ENCODE measurements at places on chromosomes 2 and 18.

DNA sequence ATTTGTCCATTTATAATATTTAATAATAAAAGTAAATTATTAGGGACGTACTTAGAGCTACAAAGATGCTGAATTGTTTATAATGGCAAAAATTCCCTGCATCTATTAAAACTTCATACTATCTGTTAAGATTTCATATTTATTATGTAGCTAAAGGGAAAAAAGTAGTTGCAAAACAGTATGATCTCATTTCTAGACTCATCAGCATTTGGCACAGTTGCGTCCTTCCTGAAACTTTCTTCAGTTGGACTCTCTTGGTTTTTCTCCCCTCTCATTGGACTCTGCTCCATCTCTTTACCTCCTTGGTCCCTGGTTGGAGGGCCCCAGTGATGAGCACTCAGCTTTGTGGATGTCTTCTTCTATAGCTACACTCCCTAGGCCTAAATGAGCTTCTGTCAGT, 99.6 kb downstream of the TMEM247 start:
- no peak for DNase-seq

- no peak for DNase-seq
Measured at GRCh38 chr2:7009207-7009911, 92.1 kb downstream of the RNF144A start.

- no peak for DNase-seq
Measured at GRCh38 chr2:44967727-44968432, 26.4 kb downstream of the SIX3 start.

DNA sequence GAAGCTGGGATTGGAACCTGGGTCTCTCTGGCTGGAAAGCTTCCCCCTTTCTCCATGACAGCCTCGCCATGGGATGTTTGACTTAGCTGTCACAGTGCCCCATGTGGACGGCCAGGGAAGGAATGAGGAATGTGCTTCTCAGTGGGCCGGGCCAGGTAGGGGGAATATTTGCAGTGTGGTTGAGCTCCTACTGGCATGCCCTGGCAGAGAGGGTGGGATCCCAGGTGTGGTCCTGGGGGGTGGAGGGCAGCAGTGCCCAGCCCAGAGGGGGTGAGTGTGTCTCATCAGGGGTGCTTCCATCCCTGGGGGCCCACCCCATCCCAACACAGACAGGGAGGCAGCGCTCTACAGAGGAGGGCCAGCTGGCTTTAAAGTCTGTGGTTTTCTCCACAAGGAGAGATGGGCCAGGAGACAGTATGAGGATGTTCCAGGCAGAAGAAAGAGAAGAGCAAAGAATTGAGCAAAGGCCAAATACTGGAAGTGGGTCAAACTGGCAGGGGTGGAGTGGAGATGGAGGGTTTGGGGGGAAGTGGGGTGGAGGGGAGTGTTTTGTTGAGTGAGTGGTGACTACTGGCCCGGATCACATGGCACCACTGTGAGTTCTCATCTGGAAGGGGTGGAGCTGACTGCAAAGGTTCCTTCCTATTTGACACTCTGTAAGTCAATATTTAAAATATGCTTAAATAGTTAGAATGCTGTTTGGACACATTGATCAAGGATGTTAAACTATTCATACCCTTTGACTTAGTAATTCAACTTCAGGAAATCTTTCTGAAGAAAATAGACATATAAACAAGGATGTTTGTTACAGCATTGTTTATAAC, 94.0 kb downstream of the MYCN start:
- no peak for DNase-seq

DNA sequence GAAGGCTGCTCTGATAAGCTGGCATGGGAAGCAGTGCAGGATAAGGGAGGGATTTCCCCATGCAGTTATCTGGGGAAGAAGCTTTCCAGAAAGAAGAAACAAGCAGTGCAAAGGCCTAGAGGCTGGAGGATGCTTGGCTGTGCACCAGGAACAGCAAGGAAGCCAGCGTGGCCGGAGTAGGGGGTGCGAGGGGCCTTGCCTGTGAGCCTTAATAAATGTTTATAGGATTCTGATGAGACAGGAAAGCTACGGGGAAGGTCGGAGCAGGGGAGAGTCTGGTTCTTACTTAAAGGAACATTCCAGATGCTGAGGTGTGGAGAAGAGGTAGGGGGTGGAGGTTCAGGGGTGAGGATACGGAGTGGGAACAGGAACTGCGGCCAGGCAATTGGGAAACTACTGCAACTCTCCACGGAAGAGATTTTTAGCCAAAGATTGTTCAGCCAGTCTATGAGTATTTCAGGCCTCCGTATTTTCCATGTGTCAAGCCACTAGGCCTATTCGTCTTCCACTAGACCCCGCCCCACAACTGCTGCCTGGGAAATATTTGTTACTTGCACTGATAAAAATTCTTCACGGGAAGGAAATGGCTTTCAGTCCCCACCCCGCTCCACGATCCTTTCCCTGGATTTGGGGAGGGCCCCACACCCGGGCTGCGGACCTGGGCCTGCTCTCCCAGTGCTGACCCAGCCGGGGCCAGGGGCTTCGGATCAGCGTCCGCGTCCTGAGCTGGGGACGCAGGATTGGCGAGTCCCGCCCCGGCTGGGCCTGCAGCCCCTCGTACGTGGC, 516 bp downstream of the EIF2AK2 start:
- DNase-seq: peak; percentile 4

GRCh38 chr2:164243315-164243714, 378.0 kb downstream of the GRB14 start:
- no peak for DNase-seq

DNA sequence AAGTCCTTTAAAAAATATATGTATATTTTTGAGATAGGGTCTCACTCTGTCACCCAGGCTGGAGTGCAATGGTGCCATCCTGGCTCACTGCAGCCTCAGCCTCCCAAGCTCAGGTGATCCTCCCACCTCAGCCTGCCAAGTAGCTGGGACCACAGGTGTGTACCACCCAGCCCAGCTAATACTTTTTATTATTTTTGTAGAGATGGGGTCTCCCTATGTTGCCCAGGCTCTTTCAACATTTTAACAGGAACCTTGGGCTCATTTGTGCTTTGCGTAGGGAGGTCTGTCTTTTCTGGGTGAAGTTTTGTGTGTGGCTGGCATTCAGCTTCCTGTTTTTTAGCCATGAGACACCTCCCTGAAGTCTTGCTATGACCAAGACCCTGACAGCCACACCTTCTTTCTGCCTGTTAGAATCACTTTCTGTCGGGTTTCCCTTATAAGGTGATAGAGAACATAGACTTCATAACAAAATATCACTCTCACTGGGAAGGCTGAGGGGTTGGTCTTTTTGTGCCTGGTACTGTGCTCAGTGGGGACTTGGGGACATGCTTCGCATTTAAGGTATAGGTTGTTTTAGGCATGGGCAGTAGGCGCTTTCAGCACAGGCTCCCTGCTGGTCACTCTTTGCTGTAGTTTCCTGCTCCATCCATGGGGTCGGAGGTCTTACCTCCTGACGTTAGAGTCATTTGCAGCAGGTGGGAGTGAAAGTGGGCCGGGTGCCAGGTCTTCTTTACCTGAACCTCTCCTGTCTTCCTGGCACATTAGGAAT, 3.4 kb downstream of the RAB31 start:
- DNase-seq: peak; percentile 10

- no peak for DNase-seq
Measured at GRCh38 chr2:237591141-237591881, 777 bp upstream of the RAB17 start.

GRCh38 chr2:191188550-191189093, 37.8 kb upstream of the STAT4 start:
- DNase-seq: no peak

- no peak for DNase-seq
Measured at GRCh38 chr2:183455056-183455455, 330.8 kb downstream of the NUP35 start.

- no peak for DNase-seq
Measured at GRCh38 chr2:241599615-241600014, 37.3 kb downstream of the THAP4 start.

- DNase-seq: no peak
Measured at GRCh38 chr2:223222397-223222796, 170.4 kb downstream of the KCNE4 start.

DNA sequence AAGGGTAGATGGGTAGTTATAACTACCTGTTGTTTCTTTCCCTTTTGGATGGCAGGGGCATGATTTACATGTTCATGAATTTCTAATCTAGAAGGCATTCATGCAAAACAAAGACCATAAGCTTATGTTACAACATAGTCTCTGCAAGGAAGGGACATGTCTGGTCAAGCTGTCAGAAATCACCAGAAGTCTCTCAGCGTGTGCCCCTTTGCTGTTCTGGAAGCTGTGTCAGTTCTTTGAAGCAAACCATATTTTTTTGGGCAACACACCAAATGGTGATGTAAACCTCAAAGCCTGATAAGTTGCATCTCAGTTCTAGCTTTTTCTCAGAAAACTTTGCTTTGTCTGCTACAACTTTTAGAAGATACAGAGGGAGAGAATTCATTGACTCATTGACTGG, 173.5 kb upstream of the CTAGE1 start:
- no peak for DNase-seq

DNA sequence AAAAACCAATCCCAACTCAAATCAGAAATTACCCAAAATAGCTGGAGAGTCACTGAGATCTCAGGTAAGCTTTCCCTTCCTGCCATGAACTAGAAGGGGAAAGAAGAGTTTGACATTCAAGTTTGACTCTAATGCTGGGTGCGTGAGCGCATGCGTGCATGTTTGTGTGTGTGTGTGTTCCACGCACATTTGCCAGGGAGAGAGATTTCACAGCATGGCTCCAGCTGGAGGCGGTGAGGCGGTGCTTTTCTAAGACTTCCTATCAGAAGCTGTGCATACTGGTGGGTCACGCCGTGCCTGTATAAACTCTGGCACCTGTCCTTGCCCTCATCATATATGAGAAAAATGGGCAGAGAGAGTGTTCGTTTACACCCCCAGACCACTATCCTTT, 116.2 kb downstream of the MSH2 start:
- DNase-seq: no peak

GRCh38 chr18:76521417-76522121, 26.5 kb upstream of the ZNF516 start:
- no peak for DNase-seq

DNA sequence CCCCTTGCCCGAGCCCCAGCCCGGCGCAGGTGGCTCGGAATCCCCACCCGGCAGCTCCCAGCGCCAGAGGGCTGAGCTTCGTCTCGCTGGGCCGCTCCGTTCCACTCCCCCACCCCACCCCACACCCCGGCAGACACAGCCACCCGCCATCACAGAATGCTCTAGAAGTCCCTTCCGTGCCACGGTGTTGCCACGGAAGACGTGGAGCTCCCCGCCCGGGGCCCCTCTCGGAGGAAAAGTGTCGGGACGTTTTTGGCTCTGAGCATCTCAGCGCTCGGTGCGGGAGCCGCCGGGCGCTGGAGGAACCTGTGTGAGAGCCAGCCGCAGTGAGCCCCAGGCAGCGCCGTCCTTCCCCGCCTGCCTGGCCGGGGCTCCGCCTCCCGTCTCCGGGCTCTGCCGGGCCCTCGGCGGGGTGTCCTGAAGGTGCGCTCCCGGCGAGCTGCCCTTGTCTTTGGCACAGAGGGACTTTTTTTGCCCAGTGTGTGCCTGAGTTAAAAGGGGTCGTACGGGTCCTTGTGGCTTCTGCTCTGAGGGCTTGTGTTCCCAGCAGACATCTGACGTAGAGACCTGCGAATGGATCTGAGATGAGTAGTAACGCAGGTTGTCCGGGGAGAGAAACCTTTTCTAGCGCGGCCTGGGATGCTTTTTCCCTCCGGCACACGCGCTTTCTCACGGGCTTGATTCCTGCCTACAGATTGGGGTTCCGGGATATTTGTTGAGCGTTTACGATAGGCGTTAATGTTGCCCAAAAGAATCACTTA, 1.8 kb downstream of the ZCCHC2 start:
- peak; percentile 56 for DNase-seq

GRCh38 chr18:58761970-58762780, 90.9 kb downstream of the MALT1 start:
- DNase-seq: no peak

GRCh38 chr2:227608561-227609338, 5.9 kb downstream of the SCYGR3 start:
- DNase-seq: peak; percentile 10

DNA sequence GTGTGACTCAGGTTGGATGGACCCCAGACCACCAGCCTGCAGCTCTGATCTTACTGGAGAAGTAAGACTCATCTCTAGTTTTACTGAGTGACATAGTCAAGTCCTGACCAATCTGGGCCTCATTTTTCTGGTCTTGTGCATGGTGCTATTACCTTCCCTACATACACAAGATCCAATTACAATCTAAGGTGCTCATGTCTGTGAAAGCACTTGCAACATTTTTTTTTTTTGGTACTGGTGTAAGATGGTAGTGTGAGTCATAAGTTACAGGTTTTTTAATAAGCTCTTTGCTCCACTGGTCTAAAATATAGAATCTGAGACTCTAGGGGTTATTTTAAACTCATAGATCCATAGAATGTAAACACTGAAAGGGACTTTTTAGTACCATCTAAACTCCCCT, 117.3 kb upstream of the EFEMP1 start:
- no peak for DNase-seq

GRCh38 chr2:211854832-211855231, 683.8 kb downstream of the ERBB4 start:
- DNase-seq: no peak

GRCh38 chr18:79553696-79554095, 125.9 kb upstream of the CTDP1 start:
- DNase-seq: no peak

- no peak for DNase-seq
Measured at GRCh38 chr18:56321470-56321869, 316.9 kb downstream of the TXNL1 start.

DNA sequence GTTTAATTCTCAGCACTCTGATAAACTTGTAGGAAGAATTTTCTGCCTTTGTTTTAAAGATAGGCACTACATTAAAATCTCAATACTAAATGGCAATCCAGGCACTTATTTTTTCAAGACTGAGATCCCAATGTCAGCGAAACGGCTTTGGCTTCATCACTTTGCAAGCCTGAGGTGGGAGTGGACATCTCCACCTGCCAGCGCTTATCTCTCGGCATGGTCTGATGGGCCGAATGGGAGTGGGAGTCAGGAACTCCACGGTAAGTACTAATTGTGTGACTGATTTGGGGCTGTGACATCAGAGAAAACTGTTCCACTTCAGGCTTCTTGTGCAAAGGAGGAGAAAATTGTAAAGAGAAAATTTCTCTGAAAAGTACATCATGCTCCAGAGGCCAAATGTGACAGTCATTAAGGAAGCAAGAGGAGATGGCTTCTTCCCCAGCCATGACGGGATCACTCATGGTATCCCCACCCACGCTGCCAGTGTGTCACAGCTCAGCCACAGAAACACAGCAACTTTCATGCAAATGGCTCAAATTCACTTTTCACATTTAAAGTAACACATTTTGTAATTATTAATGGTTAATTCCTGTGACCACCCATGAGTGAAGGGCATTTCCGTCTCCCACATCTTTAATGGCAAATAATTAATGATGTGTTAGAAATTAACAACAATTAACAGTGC, 385.5 kb upstream of the HNRNPA3 start:
- no peak for DNase-seq

- no peak for DNase-seq
Measured at GRCh38 chr2:241121008-241121407, 18.9 kb upstream of the MTERF4 start.

DNA sequence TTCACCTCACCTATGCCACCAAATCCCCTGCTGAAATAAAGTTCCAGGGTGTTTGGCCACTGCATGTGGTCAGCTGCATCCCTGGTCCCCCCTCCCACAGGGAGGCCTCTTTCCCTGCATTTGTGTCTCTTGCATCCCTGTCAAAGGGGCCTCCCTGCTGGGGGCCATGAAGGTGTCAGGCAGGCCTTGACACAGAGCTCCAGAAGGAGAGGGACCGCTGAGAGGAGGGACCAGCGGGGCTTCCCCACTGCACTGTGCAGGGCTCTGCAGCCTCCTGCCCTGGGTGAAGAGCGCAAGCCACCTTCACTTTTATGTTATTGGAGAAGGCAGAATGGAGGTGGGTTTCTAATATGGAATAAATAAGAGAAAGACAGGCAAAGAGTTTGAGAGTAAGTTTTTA, 230.2 kb downstream of the ANKRD30B start:
- DNase-seq: no peak

GRCh38 chr2:33489835-33490431, 13.5 kb downstream of the RASGRP3 start:
- no peak for DNase-seq
